ENCODE measurements at places on chromosomes 1 and 21.

DNA sequence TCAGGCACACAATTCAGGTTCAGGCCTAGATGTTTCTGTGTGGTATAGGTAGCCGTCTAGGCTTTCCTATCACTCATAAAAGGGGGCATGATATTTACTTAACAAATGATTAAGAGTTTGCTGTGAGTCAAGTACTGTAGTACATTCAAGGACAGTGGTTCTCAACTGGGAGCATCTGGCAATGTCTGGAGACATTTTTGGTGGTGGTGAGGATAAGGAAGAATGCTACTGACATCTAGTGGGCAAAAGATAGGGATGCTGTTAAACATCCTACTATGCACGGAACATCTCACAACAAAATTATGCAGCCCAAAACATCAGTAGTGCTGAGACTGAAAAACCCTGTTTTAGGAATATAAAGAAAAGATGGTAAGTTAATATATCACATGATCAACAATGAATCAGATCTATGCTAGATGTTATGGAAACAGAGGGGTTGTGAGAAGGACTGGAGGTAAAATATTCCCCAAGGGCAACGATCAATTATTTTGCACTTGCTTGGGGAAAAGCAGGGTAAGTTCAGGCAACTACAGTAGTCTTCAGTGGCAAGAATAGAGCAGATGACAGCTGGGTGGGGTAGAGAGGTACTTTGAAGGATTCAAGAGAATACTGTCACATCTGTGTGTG, 4.9 kb downstream of the DNTTIP2 start:
- DNase-seq = peak; percentile 45

DNA sequence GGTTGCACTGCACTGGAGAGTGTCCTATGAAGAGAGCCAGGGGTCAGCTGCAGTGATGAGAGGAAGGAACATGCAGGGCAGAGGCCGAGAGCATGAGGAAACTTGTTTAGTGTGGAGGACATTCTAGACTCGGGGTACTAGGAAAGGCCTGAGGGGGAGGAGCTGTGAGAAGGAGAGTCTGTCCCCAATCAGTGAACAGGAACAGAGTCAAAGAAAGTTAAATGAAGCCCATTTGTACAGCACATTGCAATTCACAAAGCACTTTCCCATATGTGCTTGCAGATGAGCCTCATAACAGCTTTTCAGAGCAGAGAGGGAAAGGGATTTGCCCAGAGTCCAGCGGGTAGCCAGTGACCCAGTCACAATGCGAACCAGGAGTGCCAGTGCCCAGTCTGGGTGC, 83.4 kb downstream of the NAV1 start:
- no peak for DNase-seq

DNA sequence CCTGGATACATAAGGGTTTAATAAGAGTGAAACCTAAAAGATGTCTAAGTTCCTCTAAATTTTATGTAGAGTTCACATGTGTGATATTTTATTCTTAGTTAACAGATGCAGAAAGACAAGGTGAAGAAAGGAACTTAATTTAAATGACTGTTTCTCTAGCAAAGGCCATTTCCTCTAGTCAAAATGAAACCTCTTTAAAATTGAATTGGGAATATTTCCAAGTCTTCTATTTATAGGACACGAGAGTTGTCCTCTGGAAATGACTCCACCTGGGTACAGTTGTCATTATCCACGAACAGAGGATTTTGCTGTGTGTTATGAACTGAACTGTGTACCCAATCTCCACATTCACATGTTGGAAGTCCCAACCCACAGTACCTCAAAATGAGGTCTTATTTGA, 64.5 kb upstream of the KCNK1 start:
- DNase-seq = no peak

- DNase-seq = no peak
Observed at GRCh38 chr1:26373789-26374188, 1.2 kb upstream of the ZNF683 start.

- DNase-seq = no peak
Observed at GRCh38 chr1:11930571-11931445, 3.7 kb upstream of the PLOD1 start.

GRCh38 chr1:14296795-14297194, 301.7 kb upstream of the KAZN start:
- DNase-seq = no peak

GRCh38 chr1:43543567-43543966, 12.9 kb downstream of the PTPRF start:
- no peak for DNase-seq

DNA sequence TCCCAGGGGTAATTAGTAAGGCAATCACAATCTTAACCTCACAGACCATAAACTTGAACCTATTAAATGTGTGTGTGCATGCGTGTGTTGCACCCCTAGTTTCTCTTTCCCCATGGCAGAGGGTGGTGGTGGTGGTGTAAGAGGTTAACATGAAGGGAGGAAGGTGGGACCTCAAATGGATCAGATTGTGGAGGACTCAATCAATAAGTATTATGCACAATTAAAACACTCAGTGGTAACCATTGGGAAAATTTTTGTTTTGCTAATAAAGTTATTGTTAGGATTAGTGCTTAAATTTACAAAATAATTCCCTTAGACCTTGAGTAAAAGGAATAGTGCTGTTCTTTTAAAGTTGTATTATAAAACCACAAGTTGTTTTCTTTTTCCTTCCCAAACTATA, 283.0 kb downstream of the OLFM3 start:
- DNase-seq = no peak

DNA sequence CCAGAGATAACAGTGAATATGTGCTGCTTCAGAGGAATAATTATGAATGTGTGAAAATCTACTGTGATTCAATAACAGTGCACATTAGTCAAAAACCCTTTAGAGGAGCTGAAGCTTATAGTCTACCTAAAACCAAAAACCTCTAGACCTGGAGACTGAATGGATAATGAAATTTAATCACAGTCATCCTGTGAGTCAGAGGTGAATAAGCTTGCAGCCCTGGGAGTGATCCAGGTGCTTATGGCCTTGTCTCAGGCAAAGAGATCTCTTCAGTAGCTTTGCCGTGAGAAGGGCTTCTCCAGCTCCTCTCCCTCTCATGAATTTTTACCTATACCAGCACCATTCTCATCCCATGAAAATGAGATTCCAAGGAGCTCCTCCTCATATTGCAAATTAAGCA, 81.3 kb upstream of the RGS4 start:
- no peak for DNase-seq

- DNase-seq = peak; percentile 18
Observed at GRCh38 chr1:228013935-228014930, 7.4 kb downstream of the WNT3A start.

DNA sequence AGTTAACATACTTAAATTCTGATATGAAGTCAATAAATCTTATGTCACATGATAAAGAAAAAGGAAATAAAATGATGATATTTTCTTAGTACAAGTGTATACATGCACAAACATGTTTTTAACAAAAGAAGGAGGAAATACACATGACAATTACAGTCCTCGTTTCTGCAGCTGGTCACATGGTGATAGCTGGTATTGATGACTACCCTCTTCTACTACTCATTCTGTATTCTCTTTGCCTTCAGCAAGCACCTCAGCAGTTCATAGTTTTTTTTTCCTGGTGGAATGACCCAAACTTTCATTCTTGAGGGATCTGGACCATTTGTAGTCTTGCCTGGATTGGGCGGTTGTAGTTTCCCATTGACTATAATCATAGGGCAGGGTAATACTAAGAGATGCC, 64.4 kb upstream of the CFAP126 start:
- DNase-seq = no peak

GRCh38 chr1:76833151-76833550, 34.1 kb upstream of the ST6GALNAC5 start:
- DNase-seq = no peak

GRCh38 chr1:166695115-166695514, 144.2 kb upstream of the POGK start:
- no peak for DNase-seq

GRCh38 chr1:247417831-247418230, 1.9 kb downstream of the NLRP3 start:
- DNase-seq = no peak

DNA sequence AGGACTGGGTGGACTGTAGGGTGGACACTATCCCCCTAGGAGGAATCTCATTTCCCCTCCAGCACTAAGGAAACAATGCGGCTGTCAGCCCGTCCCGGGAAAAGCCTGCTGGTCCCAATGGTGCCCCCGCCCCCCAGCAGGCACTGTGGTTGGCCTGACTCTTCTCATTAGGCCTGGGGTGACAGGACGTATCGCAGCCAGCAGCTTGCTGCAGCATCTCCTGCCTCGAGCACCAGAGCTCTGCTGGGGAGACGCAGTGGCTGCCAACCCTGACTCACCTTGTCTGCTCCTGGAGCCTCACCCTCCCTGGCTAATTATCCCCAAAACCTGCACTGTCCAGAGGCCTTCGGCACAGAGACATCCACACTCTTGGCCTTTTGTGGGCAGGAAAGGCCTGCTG, 115.1 kb upstream of the GJB5 start:
- no peak for DNase-seq

DNA sequence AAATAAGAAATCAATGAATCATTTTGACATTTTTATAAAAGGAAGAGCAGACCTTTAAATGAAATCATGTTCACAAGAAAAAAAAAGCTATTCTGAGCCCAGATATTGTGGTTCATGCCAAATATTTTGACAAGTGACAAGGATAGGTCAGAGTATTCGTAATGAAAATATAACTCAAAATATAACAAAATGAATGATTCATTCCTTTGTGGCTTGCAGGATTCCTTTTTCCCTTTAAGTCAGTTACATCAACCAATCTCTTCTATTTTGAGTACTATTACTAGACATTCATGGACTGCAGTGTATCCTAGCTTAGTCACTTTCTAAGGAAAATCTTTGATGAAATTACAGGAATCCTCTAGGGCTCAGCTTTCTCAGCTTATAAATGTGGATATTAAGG, 188.7 kb downstream of the COL11A1 start:
- no peak for DNase-seq

- DNase-seq = peak; percentile 66
Observed at GRCh38 chr1:155080312-155081228, 1.9 kb downstream of the EFNA3 start.

GRCh38 chr1:163914785-163915413, 593.1 kb downstream of the NUF2 start:
- no peak for DNase-seq

DNA sequence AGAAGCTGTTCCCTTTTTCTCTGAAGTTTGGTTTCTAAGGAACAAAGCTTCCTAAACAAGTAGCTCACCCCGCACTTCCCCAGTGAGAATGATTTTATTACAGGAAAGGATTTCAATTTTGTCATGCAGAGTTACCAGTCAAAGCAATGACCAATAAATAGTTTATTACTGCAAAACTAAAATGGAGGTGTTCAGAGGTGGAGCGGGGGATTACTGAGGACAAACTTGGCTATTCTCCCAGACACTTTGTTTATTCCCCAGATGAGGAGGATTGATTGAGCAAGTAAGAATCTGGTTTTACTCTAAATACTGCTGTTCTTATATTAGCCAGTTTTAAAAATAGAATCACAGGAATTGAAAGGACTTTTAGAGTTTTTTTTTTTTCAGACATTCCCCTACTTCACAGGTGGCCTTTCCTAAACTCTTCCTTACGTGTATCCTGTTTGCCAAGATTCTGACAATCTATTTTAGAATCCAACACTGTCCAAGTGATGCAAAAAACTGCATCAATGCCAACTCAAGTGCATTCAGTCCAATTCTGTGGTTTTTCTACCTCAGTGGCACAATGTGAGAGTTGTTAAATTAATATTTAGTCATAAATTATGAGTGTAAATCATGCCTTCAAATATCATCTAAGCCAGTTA, 136.1 kb downstream of the TNFSF18 start:
- no peak for DNase-seq

GRCh38 chr1:153919876-153920852, 2.6 kb downstream of the GATAD2B start:
- DNase-seq = peak; percentile 17

GRCh38 chr1:167493372-167493771, 25.0 kb downstream of the CD247 start:
- DNase-seq = no peak

DNA sequence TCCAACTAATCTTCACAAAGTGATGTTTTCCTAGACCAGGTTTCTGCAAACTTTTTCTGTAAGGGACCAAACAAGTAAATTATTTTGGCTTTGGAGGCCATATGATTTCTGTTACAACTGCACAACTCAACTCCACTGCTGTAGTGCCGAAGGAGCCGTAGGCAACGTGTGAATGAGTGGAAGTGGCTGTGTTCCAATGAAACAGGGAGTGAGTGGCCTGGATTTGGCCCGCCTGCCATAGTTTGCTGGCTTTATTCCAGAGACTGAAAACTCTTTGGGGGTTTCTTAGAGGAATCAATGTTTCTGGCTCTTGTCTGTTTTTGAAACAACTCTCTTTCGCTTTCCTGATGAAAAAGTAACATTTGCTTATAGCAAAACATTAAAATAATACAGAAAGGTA, 12.6 kb upstream of the ACTL8 start:
- DNase-seq = no peak

DNA sequence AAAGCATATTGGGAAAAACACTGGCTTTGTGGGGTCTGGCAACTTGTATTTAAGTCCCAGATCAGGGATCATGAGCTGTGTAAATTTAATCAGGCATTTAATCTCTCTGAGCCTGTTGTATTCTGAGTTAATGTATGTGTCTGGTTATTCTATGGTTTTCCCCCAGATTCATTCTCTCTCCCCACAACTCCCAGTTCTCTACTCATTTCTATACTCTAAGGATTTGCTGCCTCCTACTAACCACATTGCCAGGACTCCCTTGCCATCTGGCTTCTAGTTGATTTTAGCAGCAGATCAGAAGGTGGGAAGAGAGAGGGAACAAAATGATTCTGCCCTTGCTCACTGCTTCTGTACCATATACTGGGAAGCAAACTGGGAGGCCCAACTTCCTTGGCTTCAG, 31.4 kb upstream of the S1PR1 start:
- DNase-seq = no peak

DNA sequence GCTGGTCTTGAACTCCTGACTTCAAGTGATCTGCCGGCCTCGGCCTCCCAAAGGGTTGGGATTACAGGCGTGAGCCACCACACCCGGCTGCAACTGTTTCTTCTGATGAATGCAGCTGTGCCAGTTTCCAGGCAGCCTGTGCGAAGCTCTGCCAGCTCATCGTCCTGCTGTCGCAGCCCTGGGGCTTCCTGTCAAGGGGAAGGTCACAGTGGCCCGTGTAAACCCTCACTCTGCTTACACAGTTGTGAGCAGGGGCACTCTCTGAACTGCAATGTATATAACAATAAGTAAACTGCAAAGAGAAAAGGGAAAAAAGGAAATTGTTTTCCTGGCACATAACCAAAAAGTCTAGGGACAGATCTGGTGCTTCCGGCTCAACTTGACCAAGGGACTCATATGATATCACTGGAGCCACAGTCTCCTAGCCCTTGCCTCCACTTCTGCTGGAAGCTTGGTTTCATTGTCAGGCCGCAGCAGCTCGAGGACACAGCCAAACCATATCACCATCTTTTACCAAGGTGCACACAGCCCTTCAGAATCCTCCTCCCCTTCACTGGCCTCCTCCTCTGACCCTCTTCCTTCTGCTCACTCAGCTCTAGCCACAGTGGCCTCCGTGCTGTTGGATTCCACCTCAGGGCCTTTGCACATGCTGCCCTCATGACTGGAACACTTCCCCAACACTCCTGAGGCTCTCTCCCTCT, 22.8 kb upstream of the LBR start:
- DNase-seq = no peak
